ENCODE measurements at places on chromosomes 5 and 9. TPM values are rescaled to one million over a fixed set of nuclear protein-coding genes. Genes with fewer than 3 reads are reported as not detected.

MYMK gene
- total RNA-seq = not detected

ZDHHC12 gene
- total RNA-seq = 39.0 TPM

C5orf52 gene
- total RNA-seq = not detected

BTNL3 gene
- not detected for total RNA-seq

BRINP1 gene
- total RNA-seq = not detected

PCDHB4 gene
- 0.18 TPM for total RNA-seq

GOLM1 gene
- 69.3 TPM for total RNA-seq

GLDC gene
- 3.4 TPM for total RNA-seq

PCDHGA5 gene
- total RNA-seq = 0.32 TPM

LECT2 gene
- total RNA-seq = not detected

FAM221B gene
- not detected for total RNA-seq

PRELID2 gene
- 2.9 TPM for total RNA-seq

WNT8A gene
- total RNA-seq = not detected

NDUFA8 gene
- 31.6 TPM for total RNA-seq

ADAMTS6 gene
- 3.1 TPM for total RNA-seq

SLC46A2 gene
- total RNA-seq = not detected

SPATA31A3 gene
- total RNA-seq = not detected

C9 gene
- not detected for total RNA-seq

C5orf58 gene
- total RNA-seq = not detected

PCDHB12 gene
- total RNA-seq = 0.72 TPM

IL33 gene
- total RNA-seq = 185 TPM

HMCN2 gene
- not detected for total RNA-seq

IRX1 gene
- total RNA-seq = 3.4 TPM

KCNN2 gene
- total RNA-seq = not detected
